Inflammatory macrophage treated with lipopolysaccharide for 1 hour (primary cell): ENCODE measurements at places on chromosomes 16 and 17.

DNA sequence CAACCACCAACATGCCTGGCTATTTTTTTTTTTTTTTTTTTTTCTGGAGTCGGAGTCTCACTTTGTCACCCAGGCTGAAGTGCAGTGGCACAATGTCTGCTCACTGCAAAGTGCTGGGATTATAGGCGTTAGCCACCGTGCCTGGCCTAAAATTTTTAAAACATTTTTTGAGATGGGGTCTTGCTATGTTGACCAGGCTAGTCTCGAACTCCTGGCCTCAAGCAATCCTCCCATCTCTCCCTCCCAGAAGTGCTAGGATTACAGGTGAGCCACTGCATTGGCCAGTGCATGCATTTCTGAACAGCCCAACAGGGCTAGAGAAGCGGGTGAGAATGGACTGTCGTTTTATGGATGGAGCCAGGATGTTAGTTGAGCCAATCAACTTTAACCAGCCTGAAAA lies 72.4 kb downstream of the ERCC4 start:
- DNase-seq = no peak

DNA sequence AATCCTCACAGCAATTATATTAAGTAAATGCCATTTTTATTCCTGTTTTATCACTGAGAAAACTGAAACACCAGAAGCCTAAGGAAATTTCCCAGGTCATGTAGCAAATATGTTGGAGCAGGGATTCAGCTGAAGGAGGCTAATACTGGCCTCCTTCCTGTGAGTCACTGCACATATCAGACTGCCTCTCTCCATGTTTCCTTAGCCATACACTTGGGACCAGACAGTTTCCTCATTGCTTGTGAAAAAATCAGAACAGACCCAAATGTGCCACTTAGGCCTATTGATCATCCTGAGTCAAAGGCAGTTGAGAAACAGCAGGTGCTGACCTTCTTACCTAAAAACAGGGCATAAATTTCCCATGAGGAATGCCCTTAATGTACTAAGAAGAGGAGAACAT lies 18.9 kb upstream of the ELAC2 start:
- DNase-seq = no peak

GRCh38 chr16:81875461-81875860 lies 96.4 kb downstream of the PLCG2 start:
- DNase-seq = no peak

GRCh38 chr17:11269210-11269609 lies 28.2 kb downstream of the SHISA6 start:
- DNase-seq = no peak

DNA sequence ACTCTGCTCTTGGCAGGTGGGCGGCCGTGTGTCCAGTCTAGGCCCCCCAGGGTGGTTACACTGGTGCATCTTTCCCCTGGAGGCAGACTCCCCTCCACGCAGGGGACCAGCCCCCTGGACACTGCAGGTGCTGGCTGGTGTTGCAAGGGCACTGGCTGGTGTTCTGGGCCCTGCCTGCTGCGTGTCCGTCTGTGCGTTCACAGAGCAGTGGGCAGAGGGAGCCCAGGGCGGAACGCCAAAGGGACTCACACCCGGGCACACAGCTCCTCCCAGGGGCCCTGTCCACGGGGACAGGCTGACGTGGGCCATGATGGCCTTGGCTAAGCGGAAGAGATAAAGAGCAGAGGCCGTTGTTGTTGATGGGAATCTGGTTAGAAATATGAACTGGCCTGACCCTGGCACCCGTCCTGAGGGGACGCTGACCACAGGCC lies 27.3 kb downstream of the ACSF3 start:
- no peak for DNase-seq

DNA sequence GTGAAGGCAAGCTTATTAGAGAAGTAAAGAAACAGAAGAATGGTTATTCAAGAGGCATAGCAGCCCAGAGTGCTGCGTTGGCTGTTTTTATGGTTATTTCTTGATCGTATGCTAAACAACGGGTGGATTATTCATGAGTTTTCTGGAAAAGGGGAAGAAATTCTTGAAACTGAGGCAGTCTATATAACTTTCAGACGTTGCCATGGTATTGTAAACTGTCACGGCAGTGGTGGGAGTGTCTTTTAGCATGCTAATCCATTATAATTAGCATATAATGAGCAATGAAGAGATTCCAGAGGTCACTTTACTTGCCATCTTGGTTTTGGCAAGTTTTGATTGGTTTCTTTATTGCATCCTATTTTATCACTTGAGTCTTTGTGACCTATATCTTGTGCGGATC lies 17.4 kb upstream of the MILR1 start:
- no peak for DNase-seq

DNA sequence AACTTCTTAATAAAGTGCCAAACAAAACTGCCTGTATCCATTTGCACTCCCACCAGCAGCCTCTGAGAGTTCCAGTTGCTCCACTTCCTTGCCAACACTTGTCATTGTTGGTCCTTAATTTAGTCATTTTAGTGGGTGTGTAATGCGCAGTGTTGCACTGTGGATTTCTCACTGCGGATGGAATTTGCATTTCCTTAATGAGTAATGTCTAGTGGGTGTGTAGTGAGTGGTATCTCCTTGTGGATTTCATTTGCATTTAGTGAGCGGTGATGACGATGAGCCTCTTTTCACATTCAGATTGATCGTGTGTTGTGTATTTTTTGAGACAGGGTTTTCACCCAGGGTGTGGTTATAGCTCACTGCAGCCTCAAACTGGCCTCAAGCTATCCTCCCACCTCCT lies 4.1 kb upstream of the MSLN start:
- DNase-seq = peak; percentile 63

GRCh38 chr16:11687601-11688519 lies 19.6 kb downstream of the SNN start:
- no peak for DNase-seq

GRCh38 chr17:44837196-44837595 lies 7.1 kb upstream of the GJC1 start:
- DNase-seq = no peak

DNA sequence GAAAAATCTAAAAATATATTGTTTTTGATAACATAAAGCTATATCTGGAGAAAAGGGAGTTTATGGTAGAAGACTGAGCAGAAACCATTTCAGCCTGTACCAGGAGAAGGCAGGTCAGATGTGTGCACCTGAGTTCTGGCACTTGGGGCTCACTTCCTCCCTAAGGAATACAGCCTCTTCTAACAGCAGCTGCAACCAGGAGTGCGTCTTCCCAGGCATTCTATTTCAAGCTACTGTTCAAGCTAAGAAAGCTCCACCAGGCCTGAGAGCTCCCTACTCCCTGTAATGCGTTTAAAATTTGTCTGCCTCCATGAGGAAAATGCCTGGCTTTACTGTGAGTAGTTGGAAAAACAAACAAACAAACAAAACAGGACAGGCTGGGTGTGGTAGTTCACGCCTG lies 96.1 kb downstream of the ZNF778 start:
- DNase-seq = no peak

DNA sequence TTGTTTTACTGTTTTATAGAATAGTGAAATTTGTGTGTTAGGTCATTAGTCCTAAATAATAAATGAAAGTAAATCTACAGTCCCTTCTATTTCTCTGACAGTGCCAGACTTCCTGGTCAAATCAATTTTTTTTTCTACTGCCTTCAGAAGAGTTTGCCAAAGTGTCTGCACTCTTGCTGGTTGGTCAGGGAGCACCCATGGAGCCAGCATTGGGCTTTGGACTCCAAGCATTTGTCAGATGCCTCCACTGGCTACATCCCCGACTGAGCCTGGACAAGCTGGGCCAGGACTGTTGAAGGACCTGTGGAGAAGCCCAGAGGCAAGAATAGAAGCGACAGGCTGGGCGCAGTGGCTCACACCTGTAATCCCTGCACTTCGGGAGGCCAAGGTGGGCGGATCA lies 53.7 kb downstream of the ELAC2 start:
- DNase-seq = no peak

DNA sequence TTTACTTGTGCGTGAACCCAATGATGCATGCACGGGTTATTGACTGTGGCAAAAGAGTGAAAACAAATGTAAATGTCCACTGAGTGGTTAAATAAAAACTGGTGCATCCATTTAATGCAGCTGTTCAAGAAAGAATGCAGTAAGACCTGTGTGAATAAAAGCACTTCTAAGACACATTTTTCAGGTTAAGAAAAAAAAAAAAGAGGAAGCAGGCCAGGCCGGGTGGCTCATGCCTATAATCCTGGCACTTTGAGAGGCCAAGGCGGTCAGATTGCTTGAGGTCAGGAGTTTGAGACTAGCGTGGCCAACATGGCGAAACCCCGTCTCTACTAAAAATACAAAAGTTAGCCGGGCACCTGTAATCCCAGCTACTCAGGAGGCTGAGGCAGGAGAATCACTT lies 11.8 kb downstream of the CNGB1 start:
- no peak for DNase-seq

GRCh38 chr17:78727476-78728229 lies 54.4 kb downstream of the CYTH1 start:
- no peak for DNase-seq

DNA sequence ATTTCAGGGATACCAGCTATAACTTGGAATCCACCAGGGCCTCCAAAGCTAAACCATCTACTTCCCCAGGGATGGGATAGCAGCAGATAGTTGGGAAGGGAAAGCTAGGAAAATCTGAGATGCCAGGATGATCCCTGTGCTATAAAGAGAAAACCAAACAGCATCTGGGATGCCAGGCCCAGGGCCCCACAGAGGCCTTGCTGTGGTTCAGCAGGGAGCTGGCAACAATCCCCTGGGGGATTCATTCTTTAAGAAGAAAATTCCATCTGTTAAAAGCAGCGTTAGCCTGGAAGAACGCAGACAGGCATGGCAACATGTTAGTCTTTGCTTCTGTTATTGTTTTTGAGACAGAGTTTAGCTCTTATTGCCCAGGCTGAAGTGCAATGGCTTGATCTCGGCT lies 16.6 kb downstream of the MYO18A start:
- DNase-seq = no peak

GRCh38 chr16:17389384-17389783 lies 81.4 kb downstream of the XYLT1 start:
- no peak for DNase-seq

DNA sequence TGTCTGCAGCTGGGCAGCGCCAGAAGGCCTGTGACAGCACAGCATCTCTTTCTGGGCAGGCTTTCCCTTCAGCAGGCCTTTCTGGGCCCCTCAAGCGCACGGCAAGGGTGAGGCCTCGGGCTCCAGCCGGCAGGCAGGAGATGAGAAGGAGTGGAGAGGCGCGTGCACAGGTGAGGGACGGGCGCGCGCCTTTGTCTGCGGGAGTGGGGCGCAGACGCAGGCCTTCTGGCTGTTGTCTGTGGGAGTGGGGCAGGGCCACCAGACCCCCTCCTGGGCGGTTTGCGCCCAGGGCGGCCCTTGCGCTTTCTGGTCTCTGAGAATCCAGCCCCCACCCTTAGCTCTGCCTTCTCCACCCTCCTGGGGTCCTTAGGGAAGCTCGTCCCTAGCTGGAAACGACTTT lies 6.5 kb downstream of the ZNF205 start:
- DNase-seq = no peak

DNA sequence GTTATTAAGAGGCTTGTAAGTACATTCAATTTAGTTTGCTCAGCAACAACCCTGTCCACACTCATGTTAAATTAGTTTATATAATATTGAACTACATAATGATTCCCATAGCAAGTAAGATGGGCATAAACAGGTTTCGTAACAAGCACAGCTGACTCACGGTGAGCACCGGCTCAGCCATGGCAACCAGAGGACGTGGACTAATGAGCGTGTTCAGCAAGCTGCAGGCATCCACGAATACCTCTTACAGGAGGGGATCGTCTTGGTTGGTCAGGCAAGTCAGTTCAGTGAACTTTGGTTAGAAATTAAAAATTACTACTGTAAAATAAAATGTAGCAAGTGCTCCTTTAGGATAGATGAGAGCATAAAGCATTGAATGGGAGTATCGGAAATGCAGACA lies 58.4 kb downstream of the ELAC2 start:
- no peak for DNase-seq

GRCh38 chr16:10965440-10966061 lies 21.2 kb downstream of the CLEC16A start:
- DNase-seq = no peak

GRCh38 chr16:62711797-62712196 lies 675.6 kb upstream of the CDH8 start:
- no peak for DNase-seq

DNA sequence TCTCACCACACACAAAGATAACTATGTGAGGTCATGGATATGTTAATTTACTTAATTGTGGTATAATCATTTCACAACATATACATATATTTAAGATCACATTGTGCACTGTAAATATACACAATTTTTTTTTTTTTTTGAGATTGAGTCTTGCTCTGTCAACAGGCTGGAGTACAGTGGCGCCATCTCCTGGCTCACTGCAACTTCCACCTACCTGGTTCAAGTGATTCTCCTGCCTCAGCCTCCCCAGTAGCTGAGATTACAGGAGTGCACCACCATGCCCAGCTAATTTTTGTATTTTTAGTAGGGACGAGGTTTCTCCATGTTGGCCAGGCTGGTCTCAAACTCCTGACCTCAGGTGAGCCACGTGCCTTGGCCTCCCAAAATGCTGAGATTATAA lies 11.5 kb upstream of the PRSS54 start:
- peak; percentile 28 for DNase-seq

DNA sequence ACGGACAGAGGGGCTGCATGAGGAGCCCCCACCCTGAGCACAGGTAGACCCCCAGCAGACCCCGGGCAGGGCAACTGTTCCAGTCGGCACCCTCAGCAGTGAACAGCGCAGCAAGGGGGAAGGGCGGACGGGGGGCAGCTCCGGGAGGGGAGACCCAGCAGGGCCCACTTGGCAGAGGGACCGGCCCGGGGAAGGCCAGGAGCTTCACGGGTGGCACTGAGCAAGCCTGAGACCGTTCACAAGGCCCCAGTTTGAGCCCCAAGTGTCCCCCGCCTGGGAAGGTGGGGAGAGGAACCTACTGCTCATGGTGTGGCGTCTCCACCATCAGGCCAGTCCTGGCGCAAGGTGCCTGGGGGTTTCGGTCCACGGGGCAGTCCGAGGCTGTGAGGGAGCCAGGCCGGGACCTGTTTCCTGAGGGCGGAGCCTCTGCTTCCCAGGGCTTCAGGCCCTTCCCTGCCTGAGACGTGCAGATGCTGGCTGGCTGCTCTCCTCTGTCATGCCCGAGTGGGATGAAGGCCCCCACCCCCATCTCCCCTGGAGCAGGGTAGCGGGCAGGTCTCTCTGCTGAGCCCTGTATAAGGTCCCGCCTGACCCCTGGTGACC lies 54.4 kb upstream of the GNG13 start:
- no peak for DNase-seq

GRCh38 chr16:77637940-77638339 lies 84.4 kb upstream of the NUDT7 start:
- DNase-seq = no peak

GRCh38 chr17:28892024-28892423 lies 5.5 kb downstream of the FLOT2 start:
- DNase-seq = no peak
